GM18507 (cell line): ENCODE measurements at places on chromosomes 7 and 10.
A peak's percentile ranks its signal among the peaks of the same experiment; 100 is the strongest.

GRCh38 chr7:77651575-77652162, 44.6 kb upstream of the RSBN1L start:
- peak; percentile 20 for DNase-seq

- no peak for DNase-seq
These were observed 1.4 kb upstream of the SLC25A28 start for GRCh38 chr10:99621454-99622251.

DNA sequence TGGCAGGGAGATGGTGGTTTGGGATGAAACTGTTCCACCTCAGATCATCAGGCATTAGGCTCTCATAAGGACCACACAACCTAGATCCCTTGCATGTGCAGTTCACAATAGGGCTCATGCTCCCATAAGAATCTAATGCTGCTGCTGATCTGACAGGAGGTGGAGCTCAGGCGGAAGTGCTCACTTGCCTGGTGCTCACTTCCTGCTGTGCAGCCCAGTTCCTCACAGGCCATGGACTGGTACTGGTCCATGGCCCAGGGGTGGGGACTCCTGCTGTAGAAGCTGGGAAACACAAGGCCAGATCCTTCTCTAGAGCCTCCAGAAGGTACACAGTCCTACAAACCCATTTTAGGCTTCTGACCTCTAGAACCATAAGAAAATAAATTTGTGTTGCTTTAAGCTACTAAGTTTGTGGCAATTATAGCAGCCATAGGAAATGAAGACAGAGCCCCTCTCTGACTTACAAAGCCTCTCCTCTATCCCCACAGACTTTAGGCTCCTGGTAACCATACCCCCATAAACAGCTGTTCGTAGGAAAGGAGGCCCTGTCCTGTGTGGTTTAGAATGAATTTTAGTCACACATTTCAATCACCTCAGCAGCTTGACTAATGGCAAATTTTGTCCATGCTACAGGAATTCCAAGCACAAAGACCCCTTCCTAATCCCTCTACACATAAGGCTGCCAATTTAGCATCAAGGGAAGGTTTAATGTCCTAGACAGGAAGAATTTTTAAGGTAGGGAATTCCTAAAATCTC, 206.1 kb upstream of the PHYHIPL start:
- DNase-seq, result no peak

- no peak for DNase-seq
These were observed 357.2 kb downstream of the LRMDA start for GRCh38 chr10:75788394-75789205.

- DNase-seq, result no peak
These were observed 57.4 kb upstream of the HECTD2 start for GRCh38 chr10:91352760-91353159.
